NCI-H460 (cell line): ENCODE measurements at places on chromosomes 3 and 15. TPM values are rescaled to one million over a fixed set of nuclear protein-coding genes. Genes with fewer than 3 reads are reported as not detected.

The ACTRT3 gene
- 0.26 and 0.67 TPM in 2 replicates for total RNA-seq

The PODXL2 gene
- 20.8 and 23.4 TPM in 2 replicates for total RNA-seq

The ERICH6 gene
- not detected in 2 replicates for total RNA-seq

DNA sequence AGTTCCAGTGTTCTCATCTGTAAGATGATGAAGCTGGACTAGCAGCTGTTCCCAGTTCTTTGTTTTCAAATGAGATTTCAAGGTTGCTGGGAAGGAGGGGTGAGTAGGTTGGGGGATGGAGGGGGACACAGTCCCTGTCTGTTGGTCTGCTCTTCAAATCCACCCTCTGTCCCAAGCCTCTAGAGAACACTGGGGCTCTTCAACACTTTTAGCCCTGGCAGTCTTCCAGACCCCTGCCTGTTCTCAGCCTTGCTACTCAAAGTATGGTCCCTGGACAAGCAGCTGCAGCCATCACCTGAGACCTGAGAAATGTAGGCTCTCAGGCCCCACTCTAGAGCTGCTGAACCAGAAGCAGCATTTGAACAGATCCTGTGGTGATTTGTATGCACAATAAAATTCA lies 41.3 kb downstream of the NEK11 start:
- no peak for DNase-seq

GRCh38 chr3:49807431-49808114 lies 4.5 kb downstream of the INKA1 start:
- no peak for DNase-seq

DNA sequence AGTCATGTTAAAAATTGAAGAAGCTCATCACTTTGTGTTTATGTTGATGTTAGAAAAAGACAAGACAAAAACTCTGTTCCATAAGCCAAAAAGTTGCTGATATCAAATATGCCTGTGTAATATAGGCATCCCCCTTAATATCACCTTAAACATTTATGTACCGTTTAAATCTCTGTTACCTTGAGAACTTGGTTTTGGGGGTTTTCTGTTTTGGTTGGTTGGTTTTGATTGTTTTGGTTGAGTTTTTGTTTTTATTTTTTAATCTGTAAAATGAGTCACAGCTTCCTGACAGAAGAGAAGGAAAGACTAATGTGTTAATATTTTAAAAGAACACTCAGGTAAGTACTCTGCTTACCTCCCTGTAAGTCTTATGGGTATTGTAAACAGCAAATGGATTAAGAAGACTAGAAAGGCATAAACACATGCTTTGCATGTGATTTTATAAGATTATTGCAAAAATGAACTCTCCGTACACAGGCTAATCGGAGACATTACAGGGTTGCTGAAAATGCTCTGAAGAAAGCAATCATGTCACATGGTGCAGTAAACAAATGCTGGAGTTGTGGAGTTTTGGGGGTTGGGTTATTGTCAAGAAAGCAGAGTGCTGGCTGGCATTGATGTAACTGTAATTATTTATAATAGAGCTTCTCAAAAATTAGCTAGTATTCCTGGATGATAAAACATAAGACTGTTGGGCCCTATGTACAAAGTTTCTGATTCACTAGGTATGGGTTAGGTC lies 69.5 kb upstream of the MBNL1 start:
- DNase-seq = no peak
